Pons (tissue), 1 donor: ENCODE measurements at places on chromosomes 12 and 14.

DNA sequence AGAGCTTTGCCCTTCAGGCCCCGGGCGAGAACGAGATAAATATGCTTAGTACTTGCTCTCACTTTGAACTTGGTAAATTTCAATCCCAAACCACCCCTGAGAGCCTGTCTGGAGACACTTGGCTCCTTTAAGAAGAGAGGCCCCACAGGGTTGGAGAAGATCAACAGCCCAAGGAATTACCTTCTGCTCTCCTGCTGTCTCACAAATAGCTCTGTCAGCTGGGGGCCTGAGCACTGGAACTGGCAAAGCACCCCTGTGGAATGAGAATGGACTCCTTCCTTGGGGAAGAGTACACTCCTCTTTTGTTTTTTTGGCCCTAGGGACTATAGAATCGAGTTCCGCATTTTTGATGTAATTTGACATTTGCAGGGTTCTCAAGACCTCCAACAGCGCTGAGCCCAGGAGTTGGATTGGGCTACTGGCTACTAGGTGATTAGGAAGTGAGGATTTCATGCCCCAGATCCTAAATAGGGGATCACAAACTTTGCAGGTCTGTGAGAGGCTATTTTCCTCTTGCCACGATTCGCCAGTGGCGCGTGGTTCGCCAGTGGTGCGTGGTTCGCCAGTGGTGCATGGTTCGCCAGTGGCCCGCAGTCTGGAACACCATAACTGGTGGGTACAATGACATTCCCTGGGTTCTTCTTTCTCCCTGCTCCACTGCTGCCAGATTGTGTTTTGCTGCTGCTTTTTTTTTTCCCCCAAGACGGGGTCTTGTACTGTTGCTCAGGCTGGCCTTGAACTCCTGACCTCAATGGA is 17.8 kb upstream of the MEG3 start:
- DNase-seq = no peak

DNA sequence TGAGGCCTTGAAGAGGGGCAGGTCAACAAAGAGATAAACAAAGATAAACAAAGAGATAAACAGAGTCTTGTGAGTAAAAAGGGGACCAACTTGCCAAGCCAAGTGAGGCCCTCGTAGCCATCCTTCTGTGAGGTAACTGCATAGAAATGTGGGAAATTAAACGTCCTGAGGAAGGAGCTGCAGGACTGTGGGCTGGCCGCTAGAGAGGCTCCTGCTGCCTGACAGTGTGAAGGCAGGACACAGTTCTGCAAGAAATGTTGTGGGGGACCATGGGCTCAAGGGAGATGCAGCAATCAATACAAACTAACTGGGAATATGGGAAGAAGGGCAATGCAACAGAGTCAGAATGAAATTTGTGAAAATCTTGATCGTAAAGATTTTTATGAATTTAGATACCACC is 91.9 kb downstream of the SLC8A3 start:
- no peak for DNase-seq

DNA sequence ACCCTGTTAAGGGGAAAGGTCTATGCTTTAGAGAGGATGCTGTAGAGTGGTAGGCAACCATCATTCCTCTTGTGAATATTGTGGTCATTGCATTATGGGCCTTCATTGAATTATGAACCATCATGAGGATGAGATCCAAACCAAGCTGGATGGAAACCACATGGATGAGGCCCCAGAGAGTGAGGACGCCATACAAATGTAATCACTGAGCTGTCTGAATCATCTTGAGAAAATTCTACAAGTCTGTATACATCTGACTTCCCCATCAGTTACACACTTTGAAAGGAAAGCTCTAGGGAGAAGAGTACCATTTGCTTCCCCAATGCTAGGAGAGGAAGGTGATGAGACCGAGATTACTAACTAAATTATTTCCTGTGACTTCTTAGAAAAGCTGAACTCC is 172.9 kb downstream of the CACNA1C start:
- DNase-seq = no peak

DNA sequence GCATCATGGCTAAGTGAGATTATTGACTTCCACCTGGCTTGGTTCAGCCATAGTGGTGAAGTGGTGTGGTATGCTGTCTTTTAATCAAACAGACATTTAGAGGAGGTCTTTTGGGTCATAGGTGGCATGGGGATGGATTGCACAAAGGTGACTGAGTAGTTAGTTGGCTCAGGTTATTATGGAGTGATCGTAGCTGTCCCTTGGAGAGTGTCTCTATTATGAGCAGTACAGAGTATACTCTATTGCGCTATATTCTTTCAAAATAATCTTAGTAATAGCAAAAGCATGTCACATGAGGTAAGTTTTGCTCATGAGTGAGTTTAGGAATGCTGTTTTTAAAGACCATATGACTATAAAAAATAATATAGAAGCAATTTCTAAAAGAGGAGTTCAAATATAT is 60.4 kb downstream of the RASSF8 start:
- no peak for DNase-seq

- DNase-seq = no peak
Measured at GRCh38 chr14:103132381-103133209, 9.3 kb downstream of the TNFAIP2 start.

GRCh38 chr12:85279449-85280164 is 413 bp upstream of the ALX1 start:
- DNase-seq = no peak

DNA sequence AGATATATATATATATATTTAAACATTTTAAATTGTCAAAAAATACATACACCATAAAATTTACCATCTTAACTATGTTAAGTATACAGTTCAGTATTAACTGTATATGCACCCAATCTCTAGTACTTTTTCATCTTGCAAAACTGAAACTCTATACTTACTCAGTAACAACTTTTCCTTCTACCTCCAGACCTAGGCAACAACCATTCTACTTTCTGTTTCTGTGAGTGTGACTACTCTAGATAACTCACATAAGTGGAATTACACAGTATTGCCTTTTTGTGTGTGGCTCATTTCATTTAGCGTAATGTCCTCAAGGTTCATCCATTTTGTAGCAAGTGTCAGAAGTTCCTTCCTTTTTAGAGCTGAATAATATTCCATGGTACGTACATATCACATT is 8.2 kb downstream of the FAM234B start:
- DNase-seq = no peak

- no peak for DNase-seq
Measured at GRCh38 chr14:101598571-101599233, 37.4 kb downstream of the DIO3 start.

- no peak for DNase-seq
Measured at GRCh38 chr12:131075611-131076010, 121.9 kb downstream of the ADGRD1 start.

GRCh38 chr14:38001501-38001900 is 206.2 kb upstream of the SSTR1 start:
- no peak for DNase-seq

DNA sequence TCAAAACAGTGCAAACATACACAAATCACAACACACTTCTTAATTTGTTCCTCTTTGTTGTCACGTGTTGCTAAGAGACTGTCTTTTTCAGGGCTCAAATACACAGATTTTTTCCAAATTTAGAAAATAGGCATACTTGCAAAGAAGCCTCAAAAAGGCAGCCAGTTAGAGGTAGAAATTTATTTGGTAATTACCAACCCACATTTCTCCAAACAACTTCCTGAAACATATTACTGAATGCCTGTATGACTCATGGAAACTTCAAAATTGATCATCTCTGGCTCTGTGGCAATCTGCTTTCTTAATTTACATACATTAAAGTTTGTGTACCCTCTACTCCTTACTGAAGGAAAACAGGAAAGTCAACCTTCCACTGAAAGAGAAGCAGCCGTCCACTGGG is 36.4 kb downstream of the PPM1H start:
- DNase-seq = no peak

DNA sequence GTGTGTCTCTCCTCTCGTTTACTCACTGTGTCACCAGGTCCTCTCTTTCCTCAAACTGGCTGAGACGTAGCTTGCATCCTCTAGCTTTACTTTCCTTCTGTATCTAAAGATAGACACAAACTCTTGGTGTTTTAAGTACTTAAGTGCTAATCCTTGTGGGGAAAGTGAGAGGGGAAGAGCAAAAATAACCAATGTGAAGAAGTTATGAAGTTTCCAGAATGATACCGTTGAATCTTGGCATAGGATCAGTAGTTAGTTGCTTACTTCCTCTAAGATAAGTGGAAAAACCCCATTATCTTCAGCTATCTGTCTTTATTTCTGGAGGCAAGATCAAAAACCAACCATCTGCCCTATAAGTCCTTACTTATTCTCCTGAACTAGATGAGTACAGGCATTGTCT is 10.6 kb downstream of the FAR2 start:
- peak; percentile 77 for DNase-seq
